ENCODE measurements at places on chromosomes 1 and 21. TPM values are rescaled to one million over a fixed set of nuclear protein-coding genes. Genes with fewer than 3 reads are reported as not detected.

The ST3GAL3 gene
- total RNA-seq = 30.9 TPM

The KRTAP19-3 gene
- not detected for total RNA-seq

The PLXNA2 gene
- total RNA-seq = 12.9 TPM

The CCDC185 gene
- not detected for total RNA-seq

The CTH gene
- total RNA-seq = 8.9 TPM

The CYP4A22 gene
- total RNA-seq = 0.47 TPM

The CD2 gene
- total RNA-seq = 0.18 TPM

The FAM72A gene
- 3.2 TPM for total RNA-seq

The FCER1A gene
- total RNA-seq = 2.1 TPM

The TMED5 gene
- total RNA-seq = 75.0 TPM

The ACTA1 gene
- total RNA-seq = 980 TPM

The ATP1A2 gene
- 36.4 TPM for total RNA-seq

The INAVA gene
- total RNA-seq = 22.5 TPM

The SMPDL3B gene
- total RNA-seq = 7.8 TPM

The RGS2 gene
- 46.0 TPM for total RNA-seq

The VPS26C gene
- total RNA-seq = 45.5 TPM

The LCE1F gene
- not detected for total RNA-seq

The C1orf87 gene
- total RNA-seq = 0.06 TPM

The CA6 gene
- not detected for total RNA-seq

The PDE4DIP gene
- total RNA-seq = 370 TPM

The CNKSR1 gene
- total RNA-seq = 7.6 TPM

The IL24 gene
- not detected for total RNA-seq

The TNNT2 gene
- 7.4 TPM for total RNA-seq

The TCHHL1 gene
- total RNA-seq = not detected

The ANKRD45 gene
- total RNA-seq = 3.5 TPM

The ATP1A4 gene
- total RNA-seq = 0.76 TPM

The DCLRE1B gene
- total RNA-seq = 5.0 TPM
